Fibroblast of skin of scalp (primary cell): ENCODE measurements at places on chromosomes 13 and 19.

DNA sequence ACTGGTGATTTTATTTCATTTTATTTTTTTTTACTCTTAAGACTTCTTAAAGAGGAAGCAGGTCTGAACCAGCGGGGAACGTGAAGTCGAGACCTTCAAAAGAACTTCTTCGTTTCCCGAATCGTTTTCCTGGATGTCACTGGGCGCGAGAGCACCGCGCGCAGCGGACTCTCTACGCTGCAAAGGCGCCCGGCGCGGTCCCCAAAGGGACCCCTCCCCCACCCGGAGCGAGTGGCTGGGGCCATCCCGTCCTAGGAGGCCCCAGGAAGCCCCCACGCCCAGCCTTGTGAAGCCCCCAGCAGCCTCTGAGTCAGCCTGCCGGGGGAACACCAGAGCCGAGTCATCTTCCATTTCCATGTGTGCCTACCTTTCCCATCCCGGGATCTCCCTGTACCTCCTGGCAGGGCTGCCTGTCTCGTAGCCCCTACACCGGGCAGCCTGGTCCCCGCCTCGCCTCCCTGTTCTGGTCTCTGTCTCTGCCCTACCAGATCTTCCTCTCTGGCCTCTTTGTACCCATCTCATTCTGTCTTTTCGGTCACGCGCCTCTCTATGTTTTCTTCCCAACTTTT lies 608 bp downstream of the CD70 start:
- DNase-seq: no peak

GRCh38 chr13:96771486-96772367 lies 222.5 kb downstream of the OXGR1 start:
- DNase-seq: peak; percentile 16

DNA sequence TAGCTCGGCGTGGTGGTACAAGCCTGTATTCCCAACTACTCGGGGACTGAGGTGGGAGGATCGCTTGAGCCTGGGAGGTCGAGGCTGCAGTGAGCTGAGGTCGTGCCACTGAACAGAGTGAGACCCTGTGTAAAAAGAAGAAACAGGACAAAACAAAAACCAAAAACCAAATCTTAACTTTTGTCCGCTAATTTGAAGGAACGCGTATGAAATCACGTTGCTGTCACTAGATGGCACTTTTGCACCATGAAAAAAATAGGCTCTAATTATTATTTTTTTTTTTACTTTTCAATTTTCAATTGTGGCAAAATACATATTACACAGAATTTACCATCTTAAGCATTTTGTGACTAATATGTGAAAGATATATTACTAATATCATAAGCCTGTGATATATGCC lies 17.6 kb upstream of the ZNF835 start:
- no peak for DNase-seq

DNA sequence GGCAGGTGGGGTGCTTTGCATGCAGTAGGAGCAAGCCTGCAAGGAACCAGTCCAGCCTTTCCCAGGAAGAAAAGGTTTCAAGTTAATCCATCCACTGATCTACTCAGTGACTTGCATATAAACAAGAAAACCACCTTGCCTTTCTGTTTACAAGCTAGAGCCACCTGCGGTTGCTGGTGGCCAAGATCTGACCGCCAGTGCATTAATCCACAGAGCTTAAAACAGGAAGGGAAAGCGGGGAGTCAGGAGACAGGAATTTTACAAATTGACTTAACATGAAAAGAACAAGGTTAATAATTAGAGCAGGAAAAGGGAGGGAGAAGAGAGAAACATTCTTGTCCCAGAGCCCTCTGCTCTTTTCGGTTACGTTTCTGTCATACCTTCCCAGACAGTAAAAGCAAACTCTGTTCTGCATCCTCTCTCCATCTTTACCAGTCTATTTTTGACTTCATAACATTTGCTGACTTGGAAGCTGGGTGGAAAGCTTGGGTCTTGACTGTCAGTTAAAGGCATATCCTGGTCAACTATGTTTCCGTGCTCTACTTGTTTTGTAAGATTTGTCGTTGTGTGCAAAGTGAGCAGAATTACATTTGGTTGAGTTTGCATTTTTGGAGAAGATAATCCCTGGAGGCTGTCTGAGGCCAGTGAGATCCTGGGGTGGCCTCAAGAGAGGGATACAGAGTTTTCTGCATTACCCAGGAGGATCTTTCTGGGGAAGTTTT lies 760.6 kb downstream of the EFNB2 start:
- DNase-seq: no peak
